Activated naive CD8-positive, alpha-beta T cell treated with anti-CD3 and anti-CD28 coated beads, Interleukin-2, amount 50 U/mL, for 16 hours (primary cell): ENCODE measurements at places on chromosomes 4 and X.

DNA sequence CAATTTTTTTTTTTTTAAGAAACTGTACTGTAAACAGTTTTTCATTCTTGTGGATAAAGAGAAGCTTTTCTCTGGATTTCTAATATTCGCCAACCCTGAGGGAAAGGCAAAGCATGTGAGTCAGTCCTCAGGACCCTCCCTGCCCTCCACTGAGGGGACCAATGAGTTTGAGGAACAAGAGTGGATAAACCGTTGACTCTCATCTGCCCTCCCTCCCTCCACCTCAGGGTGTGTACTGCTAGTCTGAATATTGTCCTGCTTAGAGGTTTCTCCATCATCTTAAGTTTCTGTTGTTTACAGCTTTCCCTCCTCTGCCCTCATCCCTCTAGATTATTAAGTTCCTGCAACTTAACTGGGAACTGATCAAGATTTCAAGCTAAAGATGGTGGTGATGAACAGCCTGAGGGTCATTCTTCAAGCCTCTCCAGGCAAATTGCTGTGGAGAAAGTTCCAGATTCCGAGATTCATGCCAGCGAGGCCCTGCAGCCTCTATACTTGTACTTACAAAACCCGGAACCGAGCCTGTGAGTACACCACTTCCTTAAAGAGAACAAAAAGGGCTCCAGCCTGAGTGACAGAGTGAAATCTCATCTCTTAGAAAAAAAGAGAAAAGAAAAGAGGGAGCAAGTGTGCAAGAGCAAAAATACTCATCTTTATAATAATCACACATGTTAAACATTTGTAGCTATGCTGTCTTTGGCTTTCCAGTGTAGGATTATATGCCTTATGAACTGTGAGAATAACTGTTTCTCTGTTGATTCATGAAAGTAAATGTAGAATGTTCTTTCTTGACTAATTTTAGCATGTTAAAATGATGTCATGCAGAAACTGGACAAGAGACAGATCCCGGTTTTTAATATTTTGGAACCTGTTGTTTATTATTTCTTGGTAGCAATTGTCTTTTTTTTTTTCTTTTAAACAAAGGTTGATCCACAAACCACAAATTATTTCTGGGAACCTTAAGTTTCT lies 11.9 kb downstream of the CA5B start:
- no peak for DNase-seq

- no peak for DNase-seq
Observed at GRCh38 chrX:72265263-72265662, 11.8 kb downstream of the RPS4X start.

- no peak for DNase-seq
Observed at GRCh38 chrX:18172970-18173369, 47.7 kb downstream of the BEND2 start.

DNA sequence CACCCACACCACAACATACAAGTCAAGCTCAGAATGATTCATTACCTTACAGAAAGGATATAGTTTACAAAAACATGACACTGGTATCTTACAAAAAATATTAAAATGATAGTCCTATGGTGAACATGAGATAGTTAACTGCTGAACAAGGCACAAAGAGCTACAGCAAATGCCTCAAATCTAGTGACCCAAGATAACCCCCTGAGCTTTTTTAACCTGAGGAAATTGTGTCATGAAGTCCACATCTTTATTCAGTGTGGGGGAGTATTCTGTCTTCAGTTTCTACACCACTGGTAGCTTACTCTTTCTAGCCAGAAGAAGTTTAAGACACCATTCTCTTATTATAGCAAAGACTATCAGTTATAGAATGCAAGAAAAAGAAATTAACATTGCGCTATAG lies 218.7 kb downstream of the MAPK10 start:
- no peak for DNase-seq

DNA sequence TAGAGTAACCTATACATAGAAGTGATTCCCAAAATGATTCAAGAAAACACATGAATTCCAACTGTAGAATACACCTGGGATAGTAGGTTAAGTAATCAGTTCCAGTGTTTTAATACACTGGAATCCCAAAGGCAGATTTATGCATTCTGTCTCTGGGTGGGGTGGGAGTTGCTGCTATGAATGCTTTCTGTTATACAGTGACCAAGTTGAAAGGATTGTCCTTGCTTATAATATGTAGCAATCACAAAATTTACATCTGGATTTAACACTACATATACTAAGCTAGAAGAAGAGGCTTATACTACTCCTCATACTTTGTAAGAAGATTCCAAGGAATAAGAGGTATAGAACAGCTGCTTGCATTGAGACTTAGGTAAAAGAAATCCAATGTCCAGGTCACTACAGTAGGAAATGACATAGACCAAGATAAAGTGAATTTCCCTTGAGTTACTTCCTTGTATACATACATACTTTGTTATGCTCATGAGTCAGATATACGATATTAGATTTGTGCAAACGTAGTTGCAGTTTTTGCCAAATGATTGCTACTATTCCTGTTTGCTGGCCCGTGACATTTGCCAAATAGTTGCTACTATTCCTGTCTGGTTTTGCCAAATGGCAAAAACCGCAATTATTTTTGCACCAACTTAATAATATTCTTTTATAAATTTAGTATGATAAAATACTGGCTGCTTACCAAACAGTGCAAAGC lies 210.5 kb upstream of the DIAPH2 start:
- DNase-seq = no peak

- DNase-seq = no peak
Observed at GRCh38 chr4:68342134-68342533, 7.8 kb downstream of the YTHDC1 start.
